Activated T-cell treated with anti-CD3 and anti-CD28 coated beads, Interleukin-2, amount 50 U/mL, for 48 hours (primary cell): ENCODE measurements at places on chromosomes 4 and X.

GRCh38 chrX:24877854-24878650 is 137.7 kb downstream of the ARX start:
- no peak for DNase-seq

GRCh38 chrX:13128104-13128503 is 83.7 kb upstream of the FAM9C start:
- DNase-seq, result no peak

DNA sequence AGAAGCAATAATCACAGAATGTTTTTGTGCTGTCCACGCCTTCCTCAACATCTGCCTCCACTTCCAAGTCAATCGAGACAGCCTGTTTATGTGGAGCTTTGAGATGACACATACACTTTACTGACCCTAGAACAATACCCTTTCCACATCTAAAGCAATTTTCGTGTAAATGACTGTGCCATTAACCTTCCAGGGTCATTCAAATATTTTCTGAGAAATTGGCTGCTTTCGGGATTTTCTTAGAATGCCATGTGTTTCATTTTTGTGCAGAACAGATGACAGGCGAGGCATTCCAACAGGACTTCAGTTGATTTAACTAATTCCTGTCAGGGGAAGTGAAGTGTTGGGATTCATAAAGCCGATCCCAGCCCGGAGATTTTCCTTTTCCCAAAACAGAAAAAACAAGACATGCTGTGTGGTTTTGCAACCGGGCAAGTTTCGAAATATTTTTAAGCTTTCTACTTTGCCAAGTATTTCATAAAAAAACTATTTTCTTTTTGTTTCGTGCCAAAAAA is 73.9 kb downstream of the SORBS2 start:
- no peak for DNase-seq

GRCh38 chr4:150451883-150452282 is 130.1 kb upstream of the MAB21L2 start:
- DNase-seq, result no peak

DNA sequence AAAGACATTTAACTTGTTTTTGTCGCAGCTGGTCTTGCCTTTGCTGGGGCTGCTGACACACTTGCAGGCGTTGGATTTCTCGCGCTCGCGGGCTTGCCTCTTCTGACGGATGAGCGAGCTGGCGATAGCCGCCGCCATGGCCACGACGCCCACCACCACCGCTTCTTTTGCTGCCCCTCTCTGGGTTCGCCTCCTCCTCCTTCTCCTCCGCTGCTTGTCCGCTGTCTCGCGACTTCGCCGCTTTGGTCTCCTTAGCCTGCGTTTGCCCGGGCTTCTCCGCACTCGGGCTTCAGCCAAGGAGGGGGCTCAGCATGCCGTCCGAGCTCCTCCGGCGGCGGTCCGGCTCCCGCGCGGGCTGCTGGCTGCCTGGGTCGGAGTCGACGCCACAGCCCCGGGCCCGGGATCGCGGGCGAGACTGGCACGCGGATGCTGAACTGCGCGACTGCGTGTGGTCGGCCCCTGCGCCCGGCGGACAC is 613 bp downstream of the FGF13 start:
- peak; percentile 14 for DNase-seq

GRCh38 chrX:68647156-68647957 is at the start of gene STARD8:
STARD8 (plus strand) TSS chrX:68647666; CDS start chrX:68647883, 217 bp downstream.
- no peak for DNase-seq

DNA sequence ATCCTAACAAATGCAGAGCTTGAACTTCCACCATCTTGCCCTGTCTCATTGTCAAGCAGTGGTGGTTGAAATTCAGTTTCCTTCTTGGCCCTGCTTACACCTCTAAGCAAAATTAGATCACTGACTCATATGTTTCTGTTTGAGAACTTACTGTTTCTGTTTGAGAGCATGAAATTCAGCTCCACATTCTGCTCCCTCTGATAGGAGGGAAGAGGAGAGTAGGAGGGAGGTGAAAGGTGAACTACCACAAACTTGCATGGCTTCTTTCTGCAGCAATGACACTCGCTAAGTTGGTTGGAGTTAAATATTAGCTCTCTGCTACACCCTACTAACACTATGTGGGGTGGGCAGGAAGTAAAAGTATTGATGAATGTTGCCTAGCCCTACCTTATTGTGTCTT is 117.8 kb upstream of the EDA2R start:
- DNase-seq, result no peak

- DNase-seq, result no peak
Observed at GRCh38 chr4:12548678-12549077, 935.5 kb downstream of the RAB28 start.

- DNase-seq, result no peak
Observed at GRCh38 chr4:6935965-6936364, 26.3 kb downstream of the TBC1D14 start.

DNA sequence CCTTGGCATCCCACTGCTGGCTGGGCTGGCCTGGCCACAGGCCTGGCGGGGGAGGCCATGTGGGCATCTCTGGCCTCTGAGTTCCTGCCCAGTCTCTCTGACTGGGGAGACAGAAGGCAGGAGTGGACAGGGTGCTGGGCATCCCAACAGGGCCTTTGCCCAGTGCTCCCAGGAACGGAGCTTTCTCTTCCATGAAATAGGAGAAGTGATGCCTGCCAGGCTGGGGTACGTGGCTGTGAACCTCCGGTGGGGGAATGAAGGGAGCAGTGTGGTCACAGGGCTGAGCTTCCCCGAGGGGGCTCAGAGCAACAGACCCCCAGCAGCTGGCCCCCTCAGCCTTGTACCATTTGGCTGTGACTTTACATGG is 40.4 kb upstream of the HMX1 start:
- no peak for DNase-seq

GRCh38 chr4:10090467-10091250 is 25.9 kb downstream of the WDR1 start:
- DNase-seq, result no peak

GRCh38 chr4:46909078-46909477 is at the start of gene COX7B2:
COX7B2 (minus strand) TSS chr4:46909245; CDS start chr4:46735192, 174,053 bp downstream.
- no peak for DNase-seq

DNA sequence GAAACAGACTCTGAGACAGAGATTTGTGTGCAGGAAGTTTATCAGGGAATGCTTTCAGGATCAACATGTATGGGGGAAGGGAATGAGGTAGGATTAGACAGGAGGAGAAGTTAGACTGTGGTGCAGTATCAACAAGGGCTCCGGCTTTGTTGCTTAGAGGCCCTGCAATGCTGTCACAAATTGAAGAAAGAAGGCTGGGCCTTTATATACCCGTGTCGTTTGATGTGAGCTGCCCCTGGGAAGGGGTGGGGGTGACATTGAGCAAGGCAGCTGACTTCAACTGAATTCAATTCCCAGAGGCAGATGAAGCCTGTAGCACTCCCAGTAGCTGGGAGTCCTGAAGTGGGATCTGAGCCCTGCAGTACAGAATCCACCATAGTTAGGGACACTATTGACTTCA is 29.5 kb upstream of the USP9X start:
- no peak for DNase-seq

DNA sequence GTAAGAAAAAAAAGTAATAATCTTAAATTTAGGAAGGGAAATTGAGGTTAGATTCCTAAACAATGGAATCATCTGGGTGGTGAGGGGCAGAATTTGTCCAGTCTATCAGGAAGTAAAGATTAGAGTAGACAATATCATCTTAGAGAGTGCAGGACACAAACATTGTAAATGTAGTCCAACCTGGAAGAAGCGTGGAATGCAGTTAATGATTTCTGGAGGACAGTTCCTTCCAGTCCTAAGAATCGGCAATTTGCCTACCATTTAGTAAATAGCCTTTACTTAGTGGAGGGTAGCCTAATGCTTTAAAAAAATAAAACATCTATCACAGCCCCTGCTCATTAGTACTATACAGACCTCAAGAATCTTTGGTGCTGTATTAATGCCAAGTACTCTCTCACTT is 147.5 kb upstream of the TTC29 start:
- no peak for DNase-seq

- DNase-seq, result no peak
Observed at GRCh38 chrX:23559975-23560374, 107.3 kb upstream of the PRDX4 start.

DNA sequence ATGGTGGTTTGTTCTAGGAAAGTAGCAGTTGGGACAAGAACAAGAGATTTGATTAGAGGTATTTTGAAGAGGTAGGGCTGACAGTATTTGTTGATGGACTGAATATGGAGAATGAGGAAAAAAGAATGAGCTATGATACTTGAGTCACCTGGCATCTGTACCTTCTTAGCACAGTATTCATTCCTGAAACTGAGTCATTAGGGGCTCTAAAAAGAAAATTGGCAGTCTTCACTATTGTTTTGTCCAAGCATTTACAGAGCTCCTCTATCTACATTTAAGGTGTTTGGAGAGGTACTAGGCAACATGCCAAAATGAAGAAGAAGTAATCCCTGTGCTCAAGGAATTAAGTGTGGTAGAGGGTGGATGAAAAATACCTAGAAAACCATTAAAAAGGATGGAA is 165.8 kb downstream of the SHROOM4 start:
- DNase-seq, result no peak

- DNase-seq, result peak; percentile 24
Observed at GRCh38 chrX:77447653-77448569, 722 bp downstream of the FGF16 start.

DNA sequence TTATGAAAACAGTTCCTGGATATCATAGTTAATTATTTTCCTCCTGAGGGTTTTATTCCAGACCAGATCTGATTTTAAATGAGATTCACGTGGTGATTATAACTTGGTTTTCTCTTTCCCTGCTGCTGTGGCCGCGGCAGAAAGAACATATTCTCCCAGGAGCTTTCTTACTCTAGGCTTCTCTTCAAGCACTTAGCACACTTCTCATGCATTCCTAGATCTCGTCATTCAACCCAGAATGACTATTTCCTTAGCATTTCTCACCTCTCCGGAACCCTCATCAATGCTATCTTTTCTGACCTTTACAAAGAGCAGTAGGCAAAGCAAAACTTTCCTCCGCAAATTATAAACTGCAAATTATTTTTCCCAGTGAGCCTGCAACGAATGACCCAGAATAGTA is 122.9 kb downstream of the GPAT3 start:
- no peak for DNase-seq

GRCh38 chrX:7316887-7317286 is 168.9 kb upstream of the PUDP start:
- DNase-seq, result no peak

DNA sequence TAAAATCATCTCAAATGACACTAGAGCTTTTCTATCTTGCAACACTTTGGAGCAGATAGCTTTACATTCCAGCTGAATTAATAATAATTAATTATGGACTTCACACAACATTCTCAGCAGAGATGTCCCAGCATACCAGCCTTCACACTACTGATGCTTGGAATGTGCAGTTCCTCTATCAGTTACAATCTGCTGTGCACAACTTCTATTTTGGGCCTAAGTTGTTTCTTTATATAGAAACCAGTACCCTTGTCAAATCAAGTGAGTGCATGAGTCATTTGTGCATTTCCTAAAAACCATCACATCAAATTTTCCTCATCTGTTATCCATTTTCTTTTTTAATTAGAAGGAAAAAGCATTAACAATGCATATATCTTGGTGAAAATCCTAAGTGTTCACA is 8.8 kb upstream of the RASL11B start:
- no peak for DNase-seq

DNA sequence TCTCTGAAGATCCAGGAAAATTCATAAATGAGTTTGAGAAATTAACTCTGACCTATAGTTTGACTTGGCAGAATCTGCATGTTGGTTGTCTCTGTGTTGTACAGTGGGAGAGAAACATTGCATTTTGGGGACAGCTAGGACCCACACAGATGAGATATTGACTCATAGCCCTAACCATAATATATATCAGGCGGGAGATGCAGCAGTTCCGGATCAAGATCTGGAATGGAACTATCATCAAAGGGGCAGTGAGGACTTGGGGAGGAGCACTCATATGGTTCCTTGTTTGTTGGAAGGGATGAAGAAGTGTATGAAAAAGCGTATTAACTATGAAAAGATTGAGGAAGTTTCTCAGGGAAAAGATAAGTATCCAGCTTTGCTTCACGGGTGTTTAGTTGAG is 14.0 kb downstream of the CXCL2 start:
- DNase-seq, result no peak

DNA sequence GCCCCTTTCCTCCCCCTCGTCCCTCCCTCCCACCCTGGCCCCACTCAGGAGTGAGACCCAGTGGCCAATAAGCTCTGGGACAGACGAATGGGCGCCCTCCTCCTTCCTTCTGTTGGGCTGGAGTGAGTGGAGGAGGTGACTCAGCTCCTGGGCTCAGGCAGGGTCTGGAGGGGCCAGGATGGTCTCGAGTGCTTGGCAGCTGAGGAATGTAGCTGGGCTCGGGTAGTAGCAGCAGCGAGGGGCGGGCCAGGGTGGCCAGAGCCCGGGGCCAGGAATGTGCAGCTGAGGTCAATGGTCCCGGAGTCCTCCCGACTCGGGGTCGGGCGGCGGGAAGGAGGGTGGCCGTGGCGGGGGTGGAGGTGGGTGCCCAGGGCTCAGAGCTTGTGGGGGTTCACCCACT is 15.0 kb downstream of the G6PD start:
- no peak for DNase-seq

- DNase-seq, result no peak
Observed at GRCh38 chr4:151462554-151462953, 53.6 kb downstream of the FHIP1A start.

DNA sequence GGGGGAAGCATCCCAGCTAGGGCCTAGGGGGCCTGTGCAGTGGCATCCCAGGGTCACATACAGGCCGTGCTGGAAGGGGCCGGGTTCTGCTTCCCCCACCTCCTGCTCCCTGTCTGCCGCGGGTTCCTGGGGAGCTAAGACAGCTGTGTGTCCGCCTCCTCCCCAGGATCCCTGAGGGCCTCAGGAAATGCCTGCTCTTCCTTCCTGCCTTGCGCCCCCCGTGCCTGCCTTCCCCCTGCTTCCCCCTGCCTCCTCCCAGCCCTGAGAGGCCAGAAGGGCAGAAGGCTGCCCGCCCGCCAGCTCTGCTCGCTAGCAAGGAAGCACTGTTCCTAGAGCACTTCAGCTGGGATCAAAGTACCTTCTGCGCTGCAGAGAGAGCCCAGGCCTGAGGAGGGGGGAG is 2.9 kb upstream of the BGN start:
- DNase-seq, result no peak

DNA sequence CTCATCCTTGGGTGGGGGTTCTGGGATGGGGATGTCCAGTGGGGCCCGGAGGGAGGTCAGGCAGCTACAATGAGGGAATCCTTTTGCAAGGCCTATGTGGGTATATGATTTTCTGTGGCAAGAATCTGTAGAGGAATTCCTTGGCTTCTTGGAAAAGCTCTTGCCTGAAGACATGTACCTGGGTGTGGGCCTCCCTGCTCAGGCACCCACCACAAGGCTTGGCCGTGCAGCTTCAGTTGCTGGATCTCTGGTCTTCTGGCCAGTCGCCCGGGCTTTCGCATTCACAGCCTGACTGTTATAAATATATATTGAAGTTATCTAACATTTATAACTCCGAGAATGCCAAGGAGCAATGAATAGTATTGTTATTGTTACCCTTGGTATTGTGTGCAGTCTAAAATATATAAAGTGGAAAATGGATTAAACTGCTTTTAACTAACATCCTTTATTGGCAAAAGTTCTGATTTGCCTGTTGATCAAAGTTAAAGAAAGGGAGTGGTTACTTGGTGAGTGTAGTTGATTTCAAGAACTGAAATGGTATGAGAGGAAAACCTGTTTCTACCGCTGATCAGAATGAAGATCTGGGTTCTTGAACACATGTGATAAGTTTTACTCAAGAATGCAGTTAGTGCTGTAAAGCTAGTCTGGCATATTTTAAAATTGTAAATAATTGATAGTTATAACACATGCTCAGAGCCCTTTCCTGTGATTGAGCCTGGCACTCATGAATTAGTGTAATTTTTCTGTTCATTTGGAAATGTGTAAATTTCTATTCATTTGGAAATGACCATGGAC is 36.0 kb downstream of the PTTG2 start:
- no peak for DNase-seq

- DNase-seq, result no peak
Observed at GRCh38 chr4:158201322-158201721, 9.0 kb upstream of the TMEM144 start.
